ENCODE measurements at places on chromosomes 1 and 21.

DNA sequence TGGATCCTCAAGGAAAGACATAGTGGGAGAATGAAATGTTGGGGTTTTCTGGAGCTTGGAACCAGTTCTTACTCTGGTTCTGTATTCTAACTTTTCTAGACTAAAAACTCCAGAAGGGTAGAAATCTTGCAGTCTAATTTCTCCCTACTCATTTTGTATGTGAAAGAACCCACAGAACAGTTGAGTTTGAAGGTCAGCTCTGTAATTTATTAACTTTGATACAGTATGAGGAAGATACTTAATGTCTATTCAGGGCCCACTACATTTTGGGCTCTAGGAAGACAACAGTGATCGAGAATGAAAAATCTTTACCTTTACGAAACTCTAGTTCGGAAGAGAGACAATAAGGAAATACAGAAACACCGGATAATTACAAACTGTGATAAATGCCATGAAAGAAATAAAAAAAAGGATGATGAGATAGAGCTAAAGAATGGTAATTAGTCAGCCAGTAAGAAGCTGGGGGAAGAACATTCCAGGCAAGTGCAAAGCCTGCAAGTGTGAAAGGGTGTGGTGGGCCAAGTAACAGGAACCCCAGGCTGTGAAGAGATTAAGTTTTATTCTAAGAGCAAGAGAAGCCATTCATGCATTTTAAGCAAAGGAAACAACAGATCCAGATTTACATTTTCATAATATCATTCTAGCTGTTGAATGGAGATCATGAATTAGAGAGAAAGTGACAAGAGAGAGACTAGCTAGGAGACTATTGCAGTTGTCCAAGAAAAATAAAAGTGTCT, 159.9 kb upstream of the HMCN1 start:
- DNase-seq = no peak

DNA sequence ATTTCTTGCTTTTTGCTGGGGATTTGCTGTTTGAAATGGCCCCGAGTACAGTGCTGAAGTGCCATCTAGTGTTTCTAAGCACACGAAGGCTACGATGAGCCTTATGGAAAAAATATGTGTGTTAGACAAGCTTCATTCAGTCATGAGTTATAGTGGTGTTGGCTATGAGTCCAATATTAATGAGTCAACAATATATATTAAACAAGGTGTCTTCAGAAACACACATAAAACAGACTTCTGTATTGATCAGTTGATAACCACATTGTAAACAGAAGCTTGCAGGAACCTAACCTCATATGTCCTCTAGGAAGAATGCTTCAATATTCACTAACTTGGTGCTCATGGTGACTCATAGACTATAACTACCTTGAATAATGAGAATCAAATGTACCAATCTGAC, 1.7 kb upstream of the GJB5 start:
- no peak for DNase-seq

DNA sequence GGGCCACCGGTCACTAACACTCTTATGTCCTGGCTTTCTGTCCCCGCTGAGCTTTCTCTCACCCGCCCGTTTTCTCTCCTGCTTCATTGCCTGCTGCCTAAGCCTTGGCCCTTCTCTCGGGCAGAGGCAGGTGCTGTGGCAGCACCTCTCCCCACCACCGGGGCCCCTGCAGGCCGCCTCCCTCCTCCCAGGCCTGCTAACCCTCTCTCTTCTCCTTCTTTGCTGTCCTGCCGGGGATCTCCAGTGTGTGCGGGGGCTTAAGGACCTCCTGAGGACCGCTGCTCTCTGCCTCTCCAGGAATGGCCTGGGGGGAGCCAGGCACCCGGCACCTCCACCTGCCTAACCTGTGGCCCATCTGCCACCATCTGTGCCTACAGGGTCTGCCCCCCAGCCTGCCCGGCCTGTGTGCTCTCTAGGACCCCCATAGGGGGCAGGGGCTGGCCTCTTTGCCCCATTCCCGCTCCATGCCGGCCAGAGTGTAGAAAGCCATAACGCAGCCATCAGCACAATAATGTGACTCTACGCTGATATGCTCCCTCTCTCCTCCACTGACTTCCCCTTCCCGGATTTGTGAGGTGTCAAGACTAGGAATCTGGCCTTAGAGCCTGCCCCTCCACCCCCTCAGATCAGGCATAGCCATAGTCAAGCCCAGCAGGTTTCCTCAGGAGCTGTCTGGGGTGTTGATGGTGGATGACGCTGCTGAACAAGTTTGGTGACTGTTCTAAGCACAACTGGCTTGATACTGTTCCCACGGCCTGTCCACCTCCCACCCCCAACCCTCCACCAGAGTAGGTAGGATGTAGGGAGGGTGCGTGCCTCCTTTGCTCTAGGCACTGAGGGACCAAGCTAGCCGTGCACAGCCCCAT, 6.1 kb upstream of the SFN start:
- no peak for DNase-seq

- no peak for DNase-seq
Measured at GRCh38 chr1:175218786-175219434, 26.3 kb upstream of the KIAA0040 start.

DNA sequence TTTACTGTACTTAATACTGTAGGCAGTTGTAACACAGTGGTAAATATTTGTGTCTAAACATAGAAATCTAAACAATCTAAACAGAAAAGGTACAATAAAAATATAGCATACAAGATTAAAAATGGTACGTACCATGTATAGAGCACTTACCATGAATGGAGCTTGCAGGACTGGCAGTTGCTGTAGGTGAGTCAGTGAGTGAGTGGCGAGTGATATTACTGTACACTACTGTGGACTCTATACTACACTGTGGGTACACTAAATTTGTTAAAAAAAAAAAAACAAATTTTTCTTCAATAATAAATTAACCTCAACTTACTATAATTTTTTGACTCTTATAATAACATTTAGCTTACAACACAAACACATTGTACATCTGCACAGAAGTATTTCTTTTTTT, 39.5 kb upstream of the MYOCOS start:
- no peak for DNase-seq

Measured in Kasumi-1 (cell line).